Tibial nerve (tissue), 4 donors: ENCODE measurements at places on chromosomes 1 and 21.

- DNase-seq, result no peak
These were observed 3.2 kb downstream of the RNF187 start for GRCh38 chr1:228490120-228491078.

GRCh38 chr1:246214708-246215509 lies 292.2 kb downstream of the SMYD3 start:
- DNase-seq, result peak; percentile 40

DNA sequence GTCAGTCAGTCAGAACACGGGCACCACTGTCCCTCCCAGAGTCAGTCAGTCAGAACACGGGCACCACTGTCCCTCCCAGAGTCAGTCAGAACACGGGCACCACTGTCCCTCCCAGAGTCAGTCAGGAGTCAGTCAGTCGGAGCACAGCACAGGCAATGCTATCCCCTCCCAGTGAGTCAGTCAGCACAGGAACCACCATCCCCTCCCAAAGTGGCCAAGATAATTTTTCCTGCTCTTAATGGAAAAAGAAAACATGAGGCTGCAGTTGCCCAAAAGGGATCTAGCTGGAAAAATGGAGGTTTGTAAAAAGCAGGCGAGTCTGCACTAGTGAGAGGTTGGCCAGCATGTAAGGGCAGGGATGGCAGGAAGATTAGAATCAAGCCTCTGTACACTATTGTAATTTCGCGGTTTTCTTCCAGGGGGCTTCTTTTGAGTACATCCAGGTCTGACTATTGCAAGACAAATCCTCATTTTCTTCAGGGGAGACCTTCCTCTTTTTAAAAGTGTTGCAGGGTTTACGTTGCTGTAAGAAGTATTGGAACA lies 213.8 kb downstream of the SIPA1L2 start:
- DNase-seq, result no peak

GRCh38 chr1:77511440-77511840 lies 171.0 kb downstream of the ZZZ3 start:
- no peak for DNase-seq

DNA sequence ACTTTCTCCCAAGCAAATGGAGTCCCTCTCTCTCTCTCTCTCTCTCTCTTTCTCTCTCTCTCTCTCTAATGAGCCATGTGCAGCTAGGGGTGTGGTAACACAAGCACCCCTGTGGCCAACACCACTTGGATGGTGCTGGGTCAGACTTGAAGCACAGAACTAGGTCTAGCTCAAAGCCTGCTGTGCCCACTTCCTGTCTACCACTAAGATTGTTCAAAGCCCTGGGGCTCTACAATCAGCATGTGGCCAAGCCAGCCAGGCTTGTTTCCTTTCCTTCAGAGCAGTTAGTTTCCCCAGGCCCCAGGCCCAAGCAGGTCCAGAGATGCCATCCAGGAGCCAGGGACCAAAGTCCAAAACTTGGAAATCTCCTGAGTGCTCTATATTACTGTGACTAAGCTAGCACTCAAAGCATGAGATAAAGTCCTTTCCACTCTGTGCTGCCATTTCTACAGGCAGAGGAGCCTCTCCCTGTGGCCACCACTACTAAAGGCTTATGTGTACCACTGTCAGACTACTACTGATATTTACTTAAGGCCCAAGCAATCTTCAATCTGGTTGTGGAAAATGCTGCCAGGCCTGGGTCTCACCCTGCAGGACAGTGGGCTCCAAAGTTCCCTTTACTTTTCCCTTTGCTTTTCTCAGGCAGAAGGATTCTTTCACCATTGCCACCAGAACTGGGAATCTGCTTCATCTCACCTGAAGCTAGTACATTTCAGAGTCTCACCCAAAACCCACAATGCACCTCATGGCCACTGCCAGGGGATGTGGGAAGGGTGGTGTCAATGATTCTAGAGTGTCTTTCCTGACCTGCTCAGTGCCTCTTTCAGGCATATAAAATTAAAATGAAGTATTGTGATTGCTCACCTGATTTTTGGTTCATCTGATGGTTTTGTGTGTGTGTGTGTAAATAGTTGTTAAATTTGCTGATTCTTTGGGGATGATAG lies 999.5 kb downstream of the NCAM2 start:
- DNase-seq, result no peak

GRCh38 chr21:17492415-17493168 lies 20.3 kb upstream of the CXADR start:
- no peak for DNase-seq

DNA sequence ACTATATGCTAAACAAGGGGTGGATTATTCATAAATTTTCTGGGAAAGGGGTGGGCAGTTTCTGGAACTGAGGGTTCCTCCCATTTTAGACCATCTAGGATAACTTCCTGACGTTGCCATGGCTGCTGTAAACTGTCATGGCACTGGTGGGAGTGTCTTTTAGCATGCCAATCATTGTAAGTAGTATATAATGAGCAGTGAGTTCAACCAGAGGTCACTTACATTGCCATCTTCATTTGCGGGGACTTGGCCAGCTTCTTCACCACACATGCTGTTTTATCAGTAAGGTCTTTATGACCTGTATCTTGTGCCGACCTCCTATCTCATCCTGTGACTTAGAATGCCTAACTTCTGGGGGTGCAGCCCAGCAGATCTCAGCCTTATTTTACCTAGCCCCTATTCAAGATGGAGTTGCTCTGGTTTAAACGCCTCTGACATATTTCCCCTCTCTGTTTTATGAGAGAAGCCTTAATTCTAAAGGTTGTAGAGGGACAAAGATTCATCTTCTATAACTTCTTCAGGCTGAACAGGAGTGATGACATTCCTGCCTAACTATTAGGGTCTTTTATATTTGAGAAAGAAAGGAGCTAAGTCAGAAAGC lies 60.4 kb downstream of the DIP2A start:
- DNase-seq, result no peak

GRCh38 chr1:152061952-152062351 lies 25.1 kb upstream of the S100A11 start:
- DNase-seq, result no peak

DNA sequence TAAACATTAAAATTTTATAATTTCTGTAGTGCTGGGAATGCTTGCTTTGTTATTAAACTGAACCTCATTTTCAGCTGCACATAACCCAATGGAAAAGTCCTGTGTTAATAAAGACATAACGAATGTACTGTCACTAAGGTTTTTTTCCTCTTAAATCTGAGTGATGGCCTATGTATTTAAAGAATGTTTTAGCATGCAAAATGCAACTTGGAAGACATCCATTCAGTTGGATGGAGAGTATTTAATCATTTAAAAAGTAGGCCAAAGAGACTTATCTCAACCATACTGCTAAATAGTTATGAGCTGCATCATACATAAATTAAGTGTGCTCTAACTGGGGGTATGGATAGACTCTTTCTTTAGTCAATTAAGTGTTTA lies 48.5 kb downstream of the RWDD3 start:
- no peak for DNase-seq

DNA sequence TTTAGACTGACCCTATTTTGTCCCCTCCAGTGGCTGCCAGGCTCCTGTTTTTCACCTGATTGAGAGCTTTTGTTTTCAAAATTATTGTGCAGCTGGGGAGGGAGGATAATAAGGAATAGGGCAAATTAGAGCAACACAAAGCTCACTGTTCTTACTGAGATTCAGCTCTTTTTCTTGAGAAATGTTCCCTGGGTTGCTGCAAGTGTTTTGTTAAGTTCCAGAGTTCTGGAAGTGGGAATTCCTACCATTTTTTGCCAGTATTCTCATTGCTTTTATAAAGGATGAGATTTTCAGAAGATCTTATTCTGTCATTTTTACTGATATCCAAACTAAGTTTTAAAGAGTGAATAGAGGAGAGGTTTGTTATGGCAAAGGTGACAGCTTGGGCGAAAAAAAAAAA lies 417.7 kb downstream of the SIPA1L2 start:
- DNase-seq, result no peak

- DNase-seq, result no peak
These were observed 165.8 kb downstream of the RRAGC start for GRCh38 chr1:38693759-38694158.

- no peak for DNase-seq
These were observed 14.3 kb upstream of the PCP4 start for GRCh38 chr21:39852726-39853500.
